ENCODE measurements at places on chromosomes 13 and 19.
A peak's percentile ranks its signal among the peaks of the same experiment; 100 is the strongest.

- no peak for DNase-seq
Observed at GRCh38 chr19:50921426-50922316, 10.5 kb upstream of the KLK4 start.

- no peak for DNase-seq
Observed at GRCh38 chr13:28658539-28658795, 463 bp upstream of the POMP start.

DNA sequence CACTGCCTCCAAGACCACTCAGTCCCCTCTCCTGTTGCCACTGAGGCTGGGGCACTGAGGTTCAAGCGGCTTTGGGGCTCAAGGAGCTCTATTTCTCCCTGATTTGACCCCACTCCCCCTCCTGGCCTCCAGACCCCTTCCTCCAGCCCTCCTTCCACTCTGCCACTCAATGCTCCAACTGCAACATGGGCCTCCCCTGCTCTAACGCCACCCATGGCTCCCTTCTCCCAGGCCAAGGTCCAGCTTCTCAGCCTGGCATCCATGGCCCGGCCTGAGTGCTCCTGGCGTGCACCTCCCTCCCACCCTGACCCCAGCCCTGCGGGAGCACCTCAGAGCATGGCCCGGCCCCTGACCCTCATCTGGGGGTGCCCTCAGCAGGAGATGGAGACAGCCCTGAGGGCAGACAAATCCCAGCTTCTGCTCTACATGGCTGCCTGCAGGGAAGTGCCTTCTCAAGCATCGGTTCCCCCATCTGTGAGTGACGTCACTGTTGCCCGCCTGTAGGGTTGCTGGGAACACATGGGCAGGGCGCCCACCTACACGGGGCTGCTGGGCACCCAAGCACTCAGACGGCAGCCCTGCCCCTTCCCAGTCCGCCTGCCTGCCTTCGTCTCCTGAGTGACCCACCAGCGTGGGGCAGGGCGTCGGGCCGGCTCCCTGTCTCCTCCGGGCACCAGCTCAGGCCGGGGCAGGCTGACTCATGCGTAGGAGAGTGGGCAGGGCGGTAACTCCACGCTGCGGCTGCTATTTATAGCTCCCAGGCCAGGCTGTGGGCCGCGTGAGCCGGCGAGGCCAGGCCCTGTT is 1.6 kb upstream of the DIRAS1 start:
- DNase-seq: no peak

DNA sequence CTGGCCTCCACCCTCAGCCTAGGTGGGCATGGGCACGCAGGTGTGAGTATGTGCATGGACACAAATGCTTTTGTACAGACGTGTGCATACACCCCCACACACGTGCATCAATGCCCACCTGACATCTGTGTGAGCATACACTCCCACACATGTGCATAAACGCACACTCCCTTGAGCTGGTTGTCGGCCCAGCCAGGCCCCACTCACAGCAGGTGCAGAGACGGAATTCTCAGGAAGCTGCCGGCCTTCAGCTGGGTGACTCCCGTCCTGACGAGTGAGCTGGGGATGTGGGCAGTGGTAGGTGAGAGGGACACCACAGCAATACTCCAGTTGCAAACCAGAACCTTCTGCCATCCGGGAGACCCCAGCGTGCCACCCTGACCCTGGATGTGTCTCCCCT is 1.0 kb downstream of the LGI4 start:
- DNase-seq: no peak

GRCh38 chr19:16002406-16003384 is 53.9 kb downstream of the OR10H4 start:
- no peak for DNase-seq

DNA sequence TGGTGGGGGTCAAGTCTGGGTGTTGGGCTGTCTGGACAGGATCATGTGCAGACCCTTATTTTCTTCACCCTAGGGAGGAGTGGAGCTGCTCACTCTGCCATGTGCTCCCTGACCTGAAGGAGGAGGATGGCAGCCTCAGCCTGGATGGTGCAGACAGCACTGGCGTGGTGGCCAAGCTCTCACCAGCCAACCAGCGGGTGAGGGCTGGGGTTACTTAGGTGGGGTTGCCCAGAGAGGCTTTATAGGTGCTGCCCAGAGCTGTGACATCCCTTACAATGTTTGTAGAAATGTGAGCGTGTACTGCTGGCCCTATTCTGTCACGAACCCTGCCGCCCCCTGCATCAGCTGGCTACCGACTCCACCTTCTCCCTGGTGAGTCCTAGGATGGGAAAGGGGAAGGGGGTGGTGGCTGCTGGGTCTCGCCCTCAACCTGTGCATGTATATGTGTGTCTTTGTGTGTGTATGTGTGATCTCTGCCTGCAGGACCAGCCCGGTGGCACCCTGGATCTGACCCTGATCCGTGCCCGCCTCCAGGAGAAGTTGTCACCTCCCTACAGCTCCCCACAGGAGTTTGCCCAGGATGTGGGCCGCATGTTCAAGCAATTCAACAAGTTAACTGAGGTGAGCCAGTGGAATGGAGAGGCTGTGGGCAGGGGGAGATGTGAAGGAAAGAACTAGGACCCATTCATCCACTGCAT is 5.1 kb downstream of the CHMP2A start:
- no peak for DNase-seq

DNA sequence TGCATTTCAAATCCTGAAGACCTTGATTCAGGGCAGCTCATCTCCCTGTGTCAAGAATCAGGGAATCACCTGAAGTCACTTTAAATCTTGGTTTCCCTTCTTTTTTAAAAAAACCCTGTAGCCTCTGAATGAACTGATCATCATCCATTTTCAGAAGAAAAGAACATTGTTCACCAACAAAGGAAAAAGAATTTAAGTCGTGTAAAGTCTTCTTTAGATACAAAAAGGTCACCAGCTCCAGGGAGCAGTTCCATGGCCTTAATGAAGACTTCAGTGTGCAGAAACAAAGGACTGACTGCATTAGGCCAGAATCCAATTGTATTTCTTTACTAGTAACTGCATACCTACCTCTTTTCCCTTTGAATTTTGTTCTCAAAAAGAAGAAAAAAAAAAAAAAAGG is 245.0 kb downstream of the ABCC4 start:
- no peak for DNase-seq

- no peak for DNase-seq
Observed at GRCh38 chr19:2375353-2376121, 15.5 kb downstream of the TMPRSS9 start.

DNA sequence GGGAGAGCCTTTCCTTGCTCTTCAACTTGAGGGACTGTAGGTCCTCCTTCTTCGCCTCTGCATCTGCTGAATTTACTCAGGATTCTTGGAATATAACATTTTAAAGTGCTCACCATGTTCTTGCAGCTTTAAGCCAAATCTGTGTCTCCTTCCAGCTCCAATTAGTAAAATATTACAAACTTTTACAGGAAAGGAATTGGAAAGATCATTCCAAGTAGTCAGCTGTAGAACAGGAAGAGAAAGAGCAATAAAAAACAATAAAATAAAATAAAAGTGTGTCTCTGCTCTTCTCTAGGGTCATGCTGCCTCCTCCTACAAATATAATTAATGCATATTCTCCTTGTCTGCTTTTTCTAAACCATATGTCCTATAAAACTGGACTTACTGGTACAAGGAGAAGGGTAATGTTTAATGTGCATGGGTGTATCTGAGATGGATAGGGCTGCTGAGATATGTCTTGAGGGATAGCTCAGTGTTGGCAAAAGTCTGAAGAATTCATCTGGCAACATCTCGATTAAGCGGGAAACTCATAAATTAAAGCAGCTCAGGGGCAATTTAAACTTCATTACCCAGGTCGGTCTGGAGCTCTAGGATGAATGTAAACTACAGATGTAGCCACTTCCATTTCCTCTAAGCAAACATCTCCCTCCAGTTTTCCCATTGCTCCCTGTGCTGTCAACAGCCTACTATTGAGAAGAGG is 25.0 kb downstream of the ENOX1 start:
- DNase-seq: no peak

DNA sequence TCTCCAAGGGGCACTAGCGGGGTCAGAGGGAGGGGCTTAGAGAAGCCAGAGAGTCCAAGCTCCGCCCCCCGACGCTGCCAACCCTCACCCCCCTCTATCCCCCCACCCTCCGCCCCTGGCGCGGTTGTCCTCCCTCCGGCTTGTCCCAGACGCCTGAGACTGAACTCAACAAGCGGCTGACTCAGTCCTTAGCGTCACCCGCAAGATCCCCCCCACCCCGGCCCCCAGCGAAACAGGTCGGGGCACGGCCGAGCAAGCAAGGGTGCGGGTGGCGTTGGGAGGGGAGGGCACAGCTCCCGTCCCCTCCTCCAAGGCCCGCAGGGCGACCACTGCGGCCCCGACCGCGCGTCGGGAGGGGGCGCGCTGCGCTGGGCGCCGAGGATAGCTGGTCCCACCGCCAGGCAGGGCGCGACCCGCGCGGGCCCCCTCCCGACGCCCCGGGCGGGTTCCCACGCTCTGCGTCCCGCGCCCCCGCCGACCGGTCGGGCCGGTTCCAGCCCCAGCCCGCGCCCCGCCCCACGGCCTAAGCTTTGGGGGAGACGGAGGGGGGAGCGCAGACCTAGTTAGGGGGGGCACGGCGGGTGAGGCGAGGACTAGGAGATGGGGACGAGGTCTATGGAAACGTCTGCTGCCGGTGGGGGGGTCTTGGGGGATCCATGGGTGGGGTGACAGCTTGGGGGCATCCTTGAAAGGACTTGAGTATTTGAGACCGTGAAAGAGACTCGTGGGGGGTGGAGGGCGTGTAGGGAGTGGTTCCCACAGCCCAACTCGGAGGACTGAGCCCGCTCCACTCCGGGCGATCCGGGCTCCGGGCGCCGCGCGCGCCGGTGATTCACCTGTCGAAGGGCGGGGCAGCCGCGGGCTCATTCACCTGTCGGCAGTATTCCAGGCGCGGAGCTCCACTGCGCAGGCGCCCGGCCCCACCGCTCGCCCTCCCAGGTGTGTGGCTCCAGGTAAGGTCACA is 5.1 kb downstream of the NOTCH3 start:
- DNase-seq: no peak

DNA sequence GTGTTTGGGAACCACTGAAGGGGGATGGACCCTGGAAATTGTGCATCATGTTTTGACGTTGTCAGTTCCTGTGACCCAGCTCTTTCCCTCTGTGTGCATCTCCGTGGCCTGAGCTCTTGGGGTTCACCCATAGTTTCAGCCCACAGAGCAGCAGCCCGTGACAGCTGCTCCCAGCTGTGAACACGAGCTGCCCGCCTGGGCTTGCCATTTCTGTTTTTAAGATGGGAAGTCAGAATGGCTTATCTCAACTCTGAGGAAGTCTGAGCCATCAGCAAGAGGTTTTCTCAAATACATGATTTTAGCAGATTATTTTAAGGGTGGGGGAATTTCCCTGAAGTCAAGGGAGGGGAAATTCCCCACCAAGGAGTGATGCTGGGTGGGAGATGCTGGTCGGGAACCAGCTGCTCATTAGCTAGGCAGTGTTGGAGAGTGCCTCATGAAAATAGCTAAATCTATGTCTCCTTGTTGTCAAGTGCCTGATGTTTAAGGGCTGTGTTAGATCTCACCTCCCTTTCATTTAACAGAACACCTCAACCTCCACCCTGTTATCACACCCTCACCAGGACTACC is 34.8 kb upstream of the C1QTNF9 start:
- DNase-seq: peak; percentile 79

- no peak for DNase-seq
Observed at GRCh38 chr13:59730026-59730425, 433.7 kb downstream of the DIAPH3 start.

GRCh38 chr13:93079294-93079693 is 147.3 kb upstream of the GPC6 start:
- DNase-seq: no peak

GRCh38 chr19:12778017-12778904 is 2.9 kb upstream of the HOOK2 start:
- peak; percentile 44 for DNase-seq

DNA sequence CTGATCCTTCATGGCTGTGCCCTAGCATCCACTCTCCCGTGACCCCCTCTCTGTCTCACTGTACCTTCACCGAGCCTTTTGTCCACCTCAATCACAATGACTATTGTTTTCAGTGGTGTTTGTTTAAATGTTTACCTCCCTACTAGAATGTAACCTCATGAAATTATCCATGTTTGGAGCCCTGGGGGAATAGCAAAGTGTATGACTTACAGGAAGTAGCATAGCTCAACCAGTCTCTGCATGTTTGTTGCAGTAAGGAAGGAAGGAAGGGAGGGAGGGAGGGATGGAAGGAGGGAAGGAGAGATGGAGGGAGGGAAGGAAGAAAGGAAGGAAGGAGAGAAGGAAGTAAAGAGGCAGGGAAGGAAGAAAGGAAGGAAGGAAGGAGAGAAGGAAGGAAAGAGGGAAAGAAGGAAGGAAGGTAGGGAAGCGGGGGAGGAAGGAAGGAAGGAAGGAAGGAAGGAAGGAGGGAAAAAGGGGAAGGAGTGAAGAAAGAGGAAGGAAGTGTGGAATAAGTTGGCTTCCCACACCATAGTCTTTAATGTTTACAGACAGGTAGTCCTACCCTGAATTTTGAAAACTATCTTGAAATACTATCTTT is 421.4 kb downstream of the COG6 start:
- DNase-seq: no peak

GRCh38 chr13:42272115-42272803 is at the start of gene AKAP11:
Gene AKAP11 (plus strand): TSS chr13:42272152. CDS start chr13:42286349, 14,197 bp downstream.
- DNase-seq: peak; percentile 33

DNA sequence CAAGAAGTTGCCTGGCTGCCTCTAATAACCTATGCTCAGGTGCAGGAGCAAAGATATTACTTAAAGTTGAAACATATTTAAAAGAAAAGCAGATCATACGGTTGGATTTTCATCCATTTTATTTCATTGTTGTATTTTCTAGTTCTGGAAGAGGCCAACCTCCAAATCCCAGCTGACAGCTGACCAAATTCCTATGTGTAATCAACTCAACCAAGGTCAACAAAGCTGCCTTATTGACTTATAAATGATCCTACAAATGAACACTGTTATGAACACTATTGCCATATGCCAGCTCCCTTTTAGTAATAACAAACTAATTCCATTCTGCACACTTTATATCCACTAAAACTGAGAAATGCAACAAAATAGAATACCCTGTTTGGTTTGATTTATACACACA is 1537.4 kb downstream of the SLITRK1 start:
- DNase-seq: no peak

- DNase-seq: no peak
Observed at GRCh38 chr13:34657716-34658115, 284.4 kb upstream of the NBEA start.

DNA sequence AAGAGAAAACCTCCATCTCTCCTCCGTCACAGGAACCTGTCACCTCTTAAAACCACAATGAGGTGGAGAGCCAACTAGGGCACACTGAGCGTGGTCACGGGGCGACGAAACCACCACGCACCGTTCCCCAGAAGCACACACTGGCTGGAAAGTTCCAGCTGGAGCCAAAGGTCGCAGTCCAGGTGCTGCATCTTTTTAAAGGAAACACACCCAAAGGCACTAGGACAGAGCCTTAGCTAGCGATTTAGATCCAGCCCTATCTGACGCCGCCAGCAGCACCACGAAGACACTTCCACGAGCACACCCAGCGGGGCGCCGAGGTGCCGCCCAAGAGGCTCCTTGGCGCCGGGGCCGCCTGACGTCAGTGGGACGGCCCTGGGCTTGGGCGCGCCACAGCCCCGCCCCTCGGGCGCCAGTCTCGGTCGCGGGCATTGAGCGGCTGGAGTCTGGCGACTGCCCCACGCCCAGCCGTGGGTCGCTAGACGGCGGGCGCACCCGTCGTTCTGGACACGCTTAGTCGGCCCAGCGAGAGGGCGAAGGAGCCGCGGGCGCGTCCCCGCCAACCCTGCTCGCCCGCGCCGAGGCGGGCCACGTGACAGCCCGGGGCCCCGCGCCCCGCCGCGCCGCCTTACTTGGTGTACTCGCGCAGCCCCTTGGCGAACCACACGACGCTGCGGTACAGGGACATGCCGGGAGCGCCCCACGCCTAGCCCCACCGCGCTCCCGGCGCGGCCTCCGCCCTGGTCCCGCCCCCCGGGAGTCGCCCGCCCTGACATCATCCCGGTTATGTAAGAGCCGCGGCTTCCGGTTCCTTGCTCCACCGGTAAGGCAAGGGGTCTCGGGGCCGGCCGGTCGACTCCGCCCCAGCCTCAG is at the start of gene DHRS12:
DHRS12 (minus strand) TSS at position 742 of the 873 bp plus-strand sequence. CDS start 4,504 bp downstream, outside the sequence.
- peak; percentile 83 for DNase-seq
